Dermis lymphatic vessel endothelial cell (primary cell): ENCODE measurements at places on chromosomes 7 and 10. TPM values are rescaled to one million over a fixed set of nuclear protein-coding genes. Genes with fewer than 3 reads are reported as not detected.

CFAP70 gene
- 0.22 and 0.26 TPM in 2 replicates for total RNA-seq

EPO gene
- total RNA-seq = not detected in 2 replicates

KNDC1 gene
- not detected in 2 replicates for total RNA-seq

BAMBI gene
- 1.3 and 2.7 TPM in 2 replicates for total RNA-seq

KIAA1549 gene
- total RNA-seq = 1.7 and 2.6 TPM in 2 replicates

HTR7 gene
- total RNA-seq = 0.09 and 0.22 TPM in 2 replicates

TAS2R4 gene
- 0.33 and 0.86 TPM in 2 replicates for total RNA-seq

TAS2R5 gene
- total RNA-seq = 0.11 and 0.52 TPM in 2 replicates

VKORC1L1 gene
- 22.6 and 31.2 TPM in 2 replicates for total RNA-seq

ATOH7 gene
- total RNA-seq = not detected in 2 replicates

LRIT1 gene
- not detected in 2 replicates for total RNA-seq

POLR1F gene
- 19.6 and 24.9 TPM in 2 replicates for total RNA-seq

SPAM1 gene
- not detected in 2 replicates for total RNA-seq

EBLN1 gene
- total RNA-seq = not detected in 2 replicates

HSPA12A gene
- 0.52 and 1.3 TPM in 2 replicates for total RNA-seq

ITGB8 gene
- 1.6 and 5.5 TPM in 2 replicates for total RNA-seq

ZC3HAV1L gene
- 15.2 and 20.4 TPM in 2 replicates for total RNA-seq

LAMB1 gene
- total RNA-seq = 445 and 485 TPM in 2 replicates

HYAL4 gene
- 0.17 and 0.22 TPM in 2 replicates for total RNA-seq

MYOZ1 gene
- not detected in 2 replicates for total RNA-seq

TMEM213 gene
- total RNA-seq = not detected in 2 replicates

GPER1 gene
- 0.86 and 0.87 TPM in 2 replicates for total RNA-seq

LBX1 gene
- not detected in 2 replicates for total RNA-seq

WDR91 gene
- total RNA-seq = 3.4 and 8.6 TPM in 2 replicates
